HT1080 (cell line): ENCODE measurements at places on chromosomes 7 and 10.

- DNase-seq: no peak
Measured at GRCh38 chr10:24177636-24178035, 31.3 kb upstream of the KIAA1217 start.

- DNase-seq: no peak
Measured at GRCh38 chr7:117012284-117012683, 59.0 kb downstream of the ST7 start.

DNA sequence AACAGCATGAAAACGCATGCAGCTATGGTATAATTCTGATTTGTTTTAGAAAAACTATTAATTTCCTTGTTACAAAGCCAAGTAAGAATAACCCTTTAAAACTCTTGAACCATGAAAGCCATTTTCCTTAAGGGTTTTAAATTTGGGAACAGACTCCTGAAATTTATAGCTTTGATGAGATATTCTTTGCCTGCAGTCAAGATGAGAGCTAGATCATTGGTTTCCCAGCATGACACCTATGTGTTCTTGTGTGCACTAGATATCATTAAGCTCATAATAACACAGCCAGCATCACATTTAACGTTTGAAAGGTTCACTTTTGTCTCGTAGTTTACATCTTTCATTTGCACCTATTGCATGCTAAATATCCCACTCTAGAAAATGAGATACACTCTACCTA, 202.2 kb downstream of the PHF14 start:
- no peak for DNase-seq

DNA sequence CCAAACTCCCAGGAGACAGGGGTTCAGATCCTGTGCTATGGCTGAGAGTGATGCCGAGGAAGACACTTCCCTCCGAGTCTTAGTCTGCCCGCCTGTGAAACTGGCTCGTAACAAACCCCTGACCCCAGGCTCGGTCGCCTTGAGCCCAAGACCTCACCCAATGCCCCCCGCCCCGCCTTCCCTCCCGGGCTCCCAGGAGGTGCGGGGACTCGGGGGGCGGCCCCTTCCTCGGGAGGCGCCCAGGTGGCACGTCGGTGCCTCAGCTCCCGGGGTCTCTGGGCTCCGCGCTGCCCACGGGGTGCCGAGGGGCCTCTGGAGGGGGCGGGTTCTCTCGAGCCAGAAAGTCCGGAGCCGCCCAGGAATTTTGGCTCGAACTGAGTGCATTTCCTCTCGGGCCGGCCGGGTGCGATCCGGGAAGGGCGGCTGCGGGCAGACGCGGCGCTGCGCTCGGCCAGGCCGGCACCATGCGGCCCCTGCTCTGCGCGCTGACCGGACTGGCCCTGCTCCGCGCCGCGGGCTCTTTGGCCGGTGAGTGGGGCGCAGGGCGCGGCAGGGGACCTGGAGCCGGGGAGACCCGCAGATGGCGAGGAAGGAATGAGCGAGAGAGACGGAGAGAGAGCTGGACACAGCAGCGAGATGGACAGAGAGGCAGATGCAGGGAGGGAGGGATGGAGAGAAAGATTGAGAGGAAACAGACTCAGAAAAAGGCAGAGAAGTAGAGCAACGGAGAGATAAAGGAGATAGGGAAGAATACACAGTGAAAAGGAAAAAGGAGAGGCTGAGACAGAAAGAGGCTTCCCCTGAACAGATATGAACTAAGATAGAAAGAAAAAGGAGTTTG, at the start of gene PLAC9:
PLAC9 (plus strand) TSS at position 432 of the 841 bp plus-strand sequence; CDS start at position 465, 33 bp downstream.
- DNase-seq: no peak

DNA sequence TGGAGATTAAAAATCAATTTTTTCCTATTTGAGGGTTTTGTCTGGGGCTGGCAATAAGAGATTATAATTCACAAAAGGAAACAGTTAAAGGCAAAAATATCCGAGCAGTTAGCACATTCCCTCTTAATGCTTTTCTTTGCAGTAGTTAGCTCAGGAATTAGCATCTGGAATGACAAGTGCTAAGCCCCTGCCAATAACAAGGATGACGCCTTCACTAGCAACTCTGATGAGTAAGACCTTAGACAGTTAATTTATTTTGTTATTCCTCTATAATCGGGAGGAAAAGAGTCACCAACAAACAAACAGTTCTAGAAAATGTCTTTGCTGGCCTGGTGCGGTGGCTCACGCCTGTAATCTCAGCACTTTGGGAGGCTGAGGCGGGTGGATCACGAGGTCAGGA, 151.3 kb downstream of the TRIL start:
- no peak for DNase-seq

DNA sequence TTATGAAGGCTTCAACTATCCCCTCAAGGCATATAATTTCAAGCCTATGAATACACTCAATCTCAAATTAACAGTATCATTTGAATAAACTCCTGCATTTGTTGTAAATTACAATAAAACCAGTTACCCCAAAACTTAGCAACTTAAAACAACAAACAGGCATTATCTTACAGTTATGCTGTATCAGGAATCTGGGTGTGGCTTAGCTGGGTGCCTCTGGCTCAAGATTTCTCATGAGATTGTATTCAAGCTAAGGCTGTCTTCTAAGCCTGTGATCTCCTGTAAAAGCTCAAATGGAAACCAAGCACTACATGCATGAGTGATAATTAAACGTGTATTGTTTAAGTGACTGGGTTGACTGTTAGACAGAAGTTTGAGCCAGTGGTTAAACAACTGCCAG, 341.0 kb upstream of the PHF14 start:
- DNase-seq: no peak

GRCh38 chr7:127967281-127967680, 64.0 kb downstream of the LRRC4 start:
- DNase-seq: no peak

GRCh38 chr7:39510864-39511354, 55.3 kb upstream of the YAE1 start:
- peak; percentile 15 for DNase-seq

DNA sequence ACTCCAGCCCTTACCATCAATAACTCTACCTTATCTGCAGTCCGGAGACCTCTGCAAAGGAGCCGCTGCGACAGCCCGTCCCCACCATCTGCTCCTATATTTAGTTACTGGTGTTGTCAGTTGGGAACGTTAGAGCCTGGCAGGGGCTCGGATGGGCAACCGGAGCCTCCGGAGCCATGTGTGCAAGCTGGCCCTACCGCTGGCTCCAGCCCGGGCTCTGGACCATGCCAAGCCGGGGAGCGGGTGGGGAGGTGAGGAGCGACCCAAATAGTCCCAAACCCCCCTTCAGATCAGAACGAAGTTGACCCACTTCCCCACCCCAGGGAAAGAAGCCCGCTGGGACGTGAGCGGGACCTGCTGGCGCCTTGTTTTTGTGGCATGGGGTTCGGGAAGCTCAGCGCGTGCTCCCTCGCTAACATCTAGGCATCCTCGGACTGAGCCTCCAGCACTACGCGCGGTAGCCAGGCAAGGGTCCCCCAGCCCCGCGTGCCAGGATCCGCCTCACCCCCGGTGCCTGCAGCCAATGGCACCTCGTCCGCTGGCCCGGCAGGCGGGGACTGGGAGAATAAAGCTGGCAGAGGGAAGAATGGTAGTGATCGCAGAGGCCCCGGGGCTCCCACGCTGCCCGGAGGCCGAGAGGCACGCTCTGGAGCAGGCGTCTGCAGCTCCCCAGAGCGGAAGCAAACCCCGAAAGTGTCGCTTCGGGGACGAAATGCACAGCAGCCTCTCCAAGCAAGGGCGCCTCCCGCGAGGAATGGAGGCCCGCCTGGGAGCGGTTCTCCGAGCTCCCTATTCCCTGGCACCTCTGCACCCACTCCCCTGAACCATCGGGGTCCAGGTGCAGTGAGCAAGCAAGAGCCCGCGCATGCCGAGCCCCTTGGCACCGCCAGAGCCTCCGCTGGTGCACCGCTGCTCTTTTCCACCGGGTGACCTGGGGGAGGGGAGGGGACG, 679 bp downstream of the LRRC20 start:
- peak; percentile 23 for DNase-seq

GRCh38 chr7:28623105-28623730, 210.9 kb downstream of the CREB5 start:
- peak; percentile 12 for DNase-seq

GRCh38 chr10:36711361-36711760, 414.0 kb upstream of the ANKRD30A start:
- no peak for DNase-seq

- peak; percentile 25 for DNase-seq
Measured at GRCh38 chr10:114379631-114380041, 24.7 kb downstream of the AFAP1L2 start.

GRCh38 chr10:101997803-101998202, 58.2 kb downstream of the ARMH3 start:
- no peak for DNase-seq

- DNase-seq: no peak
Measured at GRCh38 chr10:59505926-59506325, 143.6 kb upstream of the FAM13C start.

- peak; percentile 32 for DNase-seq
Measured at GRCh38 chr7:81501220-81501619, 268.6 kb downstream of the HGF start.

- DNase-seq: no peak
Measured at GRCh38 chr7:146117576-146117975, 975 bp downstream of the CNTNAP2 start.

DNA sequence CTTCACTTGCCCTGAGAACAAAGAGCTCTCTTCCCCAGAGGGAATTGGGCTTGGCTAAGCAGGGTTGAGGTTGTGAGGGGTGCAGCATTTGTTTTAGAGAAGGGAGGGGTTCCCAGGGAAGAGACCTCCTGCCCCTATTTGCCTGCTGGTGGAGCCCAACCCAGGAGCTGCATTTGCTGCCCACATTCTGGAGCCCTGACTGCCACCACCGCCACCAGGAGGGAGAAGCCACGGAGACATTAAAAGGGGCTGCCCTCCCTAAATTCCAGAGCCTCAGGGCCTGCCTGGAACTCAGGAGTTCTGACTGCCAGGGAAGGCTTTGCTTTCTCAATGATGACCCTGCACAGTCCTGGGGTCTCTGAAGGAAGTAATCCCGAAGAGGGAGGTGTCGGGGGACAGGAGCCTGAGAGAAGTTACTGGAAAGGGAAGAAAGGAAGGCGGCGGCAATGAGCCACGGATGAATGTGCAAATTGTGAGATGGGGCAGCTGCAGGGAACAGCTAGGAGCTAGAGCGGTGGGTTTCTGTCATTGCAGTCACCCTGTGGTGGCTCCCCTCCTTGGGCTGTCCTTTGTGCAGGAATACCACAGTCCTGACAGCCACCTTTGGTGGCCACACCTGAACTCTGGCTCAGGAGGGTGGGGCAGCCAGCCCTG, 51.3 kb downstream of the NEURL1 start:
- DNase-seq: no peak

DNA sequence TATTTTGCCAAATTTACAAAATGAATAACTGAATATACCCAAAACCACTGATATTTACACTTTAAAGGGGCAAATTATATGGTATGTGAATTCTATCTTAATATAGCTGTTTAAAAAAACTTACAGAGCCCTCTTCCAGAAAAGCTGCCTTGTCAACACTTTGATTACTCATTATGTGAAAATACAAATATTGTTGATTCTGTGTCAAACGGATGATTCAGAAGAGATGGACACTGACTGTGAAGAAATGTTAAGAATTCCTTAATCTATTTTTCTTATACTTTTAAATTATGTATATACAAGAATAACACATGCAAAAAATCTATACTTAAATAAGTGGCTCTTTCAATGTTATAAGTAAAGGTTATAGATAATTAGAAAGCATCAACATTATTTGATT, 41.5 kb downstream of the SMURF1 start:
- no peak for DNase-seq

DNA sequence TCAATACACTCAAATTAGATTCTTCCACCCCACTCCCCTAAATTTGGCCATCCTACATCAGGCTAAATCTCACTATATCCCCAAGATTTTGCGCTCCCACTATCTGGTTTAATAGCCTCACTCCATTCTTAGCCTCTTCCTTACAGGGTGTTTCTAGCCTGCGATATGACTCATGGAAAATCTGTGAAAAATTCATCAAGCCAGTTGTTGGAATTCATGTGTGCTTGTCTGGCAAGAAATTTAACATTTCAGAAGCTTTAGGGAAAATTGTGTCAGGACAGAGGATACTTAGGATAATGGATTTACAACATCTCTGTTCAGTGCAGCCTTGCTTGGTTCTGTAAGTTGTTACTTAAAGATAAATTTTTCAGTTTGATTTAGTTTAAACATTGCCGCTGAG, 1249.9 kb upstream of the AUTS2 start:
- no peak for DNase-seq

- DNase-seq: peak; percentile 89
Measured at GRCh38 chr10:104581884-104582601, 59.0 kb upstream of the SORCS3 start.

GRCh38 chr7:30887464-30887872, 24.2 kb upstream of the AQP1 start:
- no peak for DNase-seq

DNA sequence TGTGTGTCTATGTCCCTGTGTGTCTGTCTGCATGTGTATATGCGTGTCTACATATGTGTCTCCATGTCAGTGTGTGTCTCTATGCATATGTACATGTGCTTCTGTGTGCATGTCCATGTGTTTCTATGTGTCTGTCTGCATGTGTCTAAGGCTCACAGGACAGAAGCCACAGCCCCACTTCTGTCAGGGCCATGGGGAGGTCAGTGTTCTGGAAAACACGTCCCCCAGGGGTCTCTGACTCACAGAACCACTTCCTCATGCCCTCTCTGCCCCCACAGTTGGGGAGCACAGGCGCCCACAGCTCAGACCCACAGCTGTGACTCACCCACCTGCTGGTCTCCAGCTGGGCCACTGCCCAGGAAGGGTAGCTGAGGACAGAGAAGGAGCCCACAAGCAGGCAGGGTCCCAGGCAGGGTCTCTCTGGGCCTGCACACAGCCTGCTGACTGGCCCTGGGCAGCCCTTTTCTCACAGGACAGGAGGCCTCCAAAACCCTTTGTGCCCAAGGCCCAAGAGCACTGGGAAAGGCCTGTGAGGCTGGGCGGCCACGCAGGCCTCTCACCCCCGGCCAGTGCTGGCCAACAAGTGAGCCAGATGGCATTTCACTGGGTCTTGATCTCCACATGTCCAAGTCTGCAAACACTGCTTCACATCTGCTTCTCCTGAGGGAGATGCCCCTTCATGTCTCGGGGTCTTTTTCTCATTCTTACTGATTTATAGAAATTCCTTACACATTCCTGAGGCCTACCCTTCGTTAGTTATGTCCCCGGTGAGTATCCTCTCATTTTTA, 102.9 kb upstream of the FAM20C start:
- peak; percentile 98 for DNase-seq

- no peak for DNase-seq
Measured at GRCh38 chr7:74013539-74014272, 14.3 kb upstream of the ELN start.

GRCh38 chr7:24951441-24951980, 28.5 kb downstream of the OSBPL3 start:
- DNase-seq: no peak
